SW 1271 (cell line): ENCODE measurements at places on chromosomes 1 and 21.

- DNase-seq: no peak
These were observed at the start of gene C1QC for GRCh38 chr1:22643381-22643780. C1QC (plus strand) TSS chr1:22643633; CDS start chr1:22644024, 391 bp downstream.

GRCh38 chr1:152182944-152183361, 23.9 kb upstream of the RPTN start:
- peak; percentile 54 for DNase-seq

- DNase-seq: no peak
These were observed 13.0 kb downstream of the PHGDH start for GRCh38 chr1:119724611-119725218.

- DNase-seq: no peak
These were observed 85.5 kb downstream of the RIPK4 start for GRCh38 chr21:41681348-41681801.

- DNase-seq: no peak
These were observed 23.2 kb downstream of the ITGB2 start for GRCh38 chr21:44897326-44898010.

GRCh38 chr1:3359351-3359750, 95.1 kb upstream of the ARHGEF16 start:
- DNase-seq: no peak

DNA sequence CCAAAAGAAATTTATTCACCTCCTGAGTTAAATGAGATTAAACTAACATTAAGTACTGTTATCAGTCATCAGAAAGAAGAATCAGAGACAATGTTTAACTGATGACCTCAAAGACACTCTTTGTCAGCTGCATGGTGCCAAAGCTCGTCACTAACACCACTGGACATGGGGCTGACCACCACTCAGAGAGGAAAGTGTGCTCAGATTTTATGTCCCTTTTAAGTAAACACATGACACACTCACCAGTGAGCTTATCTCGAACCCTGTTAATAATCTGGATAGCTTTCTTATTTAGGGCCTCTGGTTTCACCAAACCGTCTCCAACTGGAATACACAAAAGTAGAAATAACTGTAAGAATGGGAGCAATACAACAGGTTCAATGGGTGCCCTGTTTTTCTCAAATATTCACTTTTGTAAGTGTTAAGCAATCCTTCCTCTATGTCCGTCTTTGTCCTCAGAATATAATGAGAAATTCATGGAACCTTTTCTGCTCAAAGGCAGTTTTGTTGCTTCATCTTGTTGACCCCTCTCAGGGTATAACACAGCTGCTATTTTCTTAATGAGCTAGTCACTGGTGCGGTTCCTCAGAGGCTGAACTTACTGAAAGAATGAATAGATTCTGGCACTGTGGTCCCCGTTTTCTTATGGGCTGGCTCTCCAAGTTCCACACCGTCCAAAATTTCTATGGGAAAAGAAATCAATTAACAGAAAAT, 9.5 kb upstream of the EXOSC10 start:
- no peak for DNase-seq

DNA sequence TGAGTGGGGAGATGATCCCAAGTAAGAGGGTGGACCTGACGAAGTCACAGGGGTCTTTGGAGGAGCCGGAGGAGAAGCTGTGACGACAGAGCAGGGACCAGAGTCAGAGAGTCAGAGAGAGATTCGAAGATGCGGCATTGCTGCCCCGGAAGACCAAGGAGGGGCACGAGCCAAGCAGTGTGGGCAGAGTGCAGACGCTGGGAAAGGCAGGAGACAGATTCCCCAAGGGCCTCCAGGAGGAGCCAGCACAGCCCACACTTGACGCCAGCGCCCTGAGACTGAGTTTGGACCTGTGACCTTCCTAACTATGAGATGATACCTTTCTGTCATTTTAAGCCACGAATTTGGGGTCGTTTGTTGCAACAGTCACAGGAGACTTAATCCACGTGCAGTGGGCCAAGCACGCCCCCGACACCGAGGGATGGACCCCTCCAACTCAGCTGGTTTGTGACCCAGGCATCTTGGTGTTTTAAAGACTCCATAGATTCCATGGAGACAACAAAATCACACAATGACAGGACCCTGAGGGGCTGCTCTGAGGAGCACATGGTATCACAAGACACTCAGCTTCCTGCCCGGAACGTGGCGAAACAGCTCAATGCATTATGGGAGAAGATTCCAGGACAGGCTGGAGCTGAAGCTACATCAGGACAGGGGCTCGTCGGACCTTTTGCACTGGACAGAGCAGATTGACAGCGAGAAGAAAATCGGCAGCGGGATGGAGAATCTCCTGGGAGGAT, 11.0 kb upstream of the TFF1 start:
- DNase-seq: no peak

- DNase-seq: no peak
These were observed 6.8 kb downstream of the TENT5C start for GRCh38 chr1:117612517-117613248.

DNA sequence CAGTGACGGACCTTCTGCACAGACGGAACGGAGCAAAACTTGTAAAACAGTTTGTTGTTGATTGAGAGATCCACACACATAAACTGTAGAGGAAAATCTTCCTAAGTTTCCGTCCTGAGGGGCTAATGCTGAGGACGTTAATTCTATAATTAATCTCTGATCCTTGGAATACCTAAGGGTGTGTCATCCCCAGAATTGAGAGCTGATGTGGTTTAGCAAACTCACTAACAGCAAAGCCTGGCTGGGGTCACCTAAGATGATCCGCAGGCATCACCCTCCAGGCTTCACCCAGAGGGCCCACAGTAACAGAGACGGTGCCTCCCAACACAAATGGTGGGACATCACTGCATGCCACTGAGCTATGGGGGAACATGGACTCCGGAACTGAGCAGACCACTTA, 97.5 kb downstream of the SMYD2 start:
- DNase-seq: no peak

DNA sequence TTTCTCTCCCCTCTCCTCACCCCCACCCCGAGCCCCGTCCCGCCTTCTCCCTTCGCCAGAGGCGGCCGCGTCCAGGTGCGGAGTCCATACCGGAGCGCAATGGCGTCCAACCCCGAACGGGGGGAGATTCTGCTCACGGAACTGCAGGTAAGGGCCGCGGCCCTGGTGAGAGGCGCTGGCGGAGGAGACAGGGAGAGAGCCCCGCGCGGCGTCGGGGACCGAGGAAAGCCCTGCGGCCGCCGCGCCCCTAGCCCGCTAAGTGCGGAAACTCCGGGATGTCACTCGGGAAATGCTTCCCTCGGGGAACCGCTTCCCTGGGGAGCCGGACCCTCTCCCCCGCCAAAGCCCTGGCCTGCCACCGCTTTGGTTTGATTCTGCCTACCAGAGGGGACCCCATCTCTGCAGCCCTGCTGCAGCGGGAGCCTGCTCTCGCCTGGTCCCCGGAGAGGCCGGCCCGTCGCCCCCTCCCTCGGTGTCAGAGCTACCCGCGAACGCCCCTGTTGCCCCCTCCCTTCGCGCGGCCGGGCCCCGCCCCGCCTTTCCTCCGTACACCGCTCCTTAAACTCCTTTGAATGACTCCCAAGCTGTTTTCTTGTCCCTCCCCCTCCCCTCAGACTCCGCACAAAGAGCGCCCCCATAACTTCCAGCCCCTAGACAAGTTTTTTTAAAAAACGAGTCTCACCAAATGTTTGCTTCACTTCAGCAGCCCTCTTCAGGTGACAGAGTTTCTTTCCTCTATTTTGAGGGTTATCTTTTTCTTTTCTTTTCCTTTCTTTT, 597 bp downstream of the PKN2 start:
- peak; percentile 20 for DNase-seq

DNA sequence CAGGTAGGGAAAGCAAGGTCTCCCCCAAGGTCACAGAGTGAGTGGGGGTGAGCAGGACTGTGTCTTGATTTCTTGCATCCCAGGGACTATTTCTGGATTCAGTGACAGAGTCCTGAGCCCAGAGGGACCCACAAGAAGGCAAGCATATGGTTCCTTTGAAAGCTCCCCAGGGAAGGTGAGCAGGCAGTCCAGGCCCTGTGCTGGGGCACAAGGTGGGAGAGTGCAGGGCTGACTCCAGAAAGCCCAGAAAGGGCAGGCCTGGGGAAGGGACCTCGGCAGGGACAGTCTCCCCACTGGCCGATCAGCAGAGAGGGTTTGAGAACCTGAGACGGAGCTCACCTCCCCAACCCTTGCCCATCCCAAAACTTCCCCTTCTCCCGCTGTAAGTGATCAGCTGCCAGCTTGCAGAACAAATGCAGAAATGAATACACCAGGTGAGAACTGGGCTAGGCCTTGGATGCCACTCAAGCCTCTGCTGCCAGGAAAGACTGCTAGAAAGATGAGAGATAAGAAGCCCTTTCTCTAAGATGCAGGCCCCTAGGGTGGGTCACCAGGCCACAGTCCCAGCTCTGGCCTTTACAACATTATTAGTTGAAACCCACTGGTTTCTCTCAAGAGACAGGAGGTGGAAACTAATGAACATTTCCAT, 121.0 kb downstream of the GLIS1 start:
- DNase-seq: no peak

DNA sequence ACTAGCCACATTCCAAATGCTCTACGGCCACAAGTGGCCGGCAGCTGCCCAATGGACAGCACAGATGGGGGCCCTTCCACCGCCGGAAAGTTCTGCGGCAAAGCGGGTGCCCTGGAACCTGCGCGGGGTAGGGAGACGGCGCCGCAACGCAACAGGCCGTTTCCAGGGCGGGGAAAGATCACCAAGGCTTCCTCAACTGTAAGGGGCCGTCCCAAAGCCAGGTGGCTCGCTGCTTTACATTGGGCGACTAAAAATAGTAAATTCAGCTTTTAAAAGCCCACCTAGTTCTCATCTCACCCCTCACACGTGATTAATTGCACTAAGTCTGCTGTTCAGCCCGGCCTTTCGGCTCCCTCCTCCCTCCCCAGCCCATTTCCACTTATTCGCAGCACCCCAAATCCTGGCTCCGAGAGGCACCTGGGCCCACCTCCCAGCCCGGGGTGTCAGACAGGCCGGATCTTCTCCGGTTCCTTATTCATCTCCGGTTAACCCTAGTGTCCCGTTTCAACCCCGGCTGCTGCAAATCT, 643 bp downstream of the CFAP298 start:
- DNase-seq: no peak

- DNase-seq: no peak
These were observed 80.5 kb upstream of the SOX13 start for GRCh38 chr1:203992440-203992839.

- no peak for DNase-seq
These were observed 22.4 kb upstream of the KIFAP3 start for GRCh38 chr1:170096806-170097340.

DNA sequence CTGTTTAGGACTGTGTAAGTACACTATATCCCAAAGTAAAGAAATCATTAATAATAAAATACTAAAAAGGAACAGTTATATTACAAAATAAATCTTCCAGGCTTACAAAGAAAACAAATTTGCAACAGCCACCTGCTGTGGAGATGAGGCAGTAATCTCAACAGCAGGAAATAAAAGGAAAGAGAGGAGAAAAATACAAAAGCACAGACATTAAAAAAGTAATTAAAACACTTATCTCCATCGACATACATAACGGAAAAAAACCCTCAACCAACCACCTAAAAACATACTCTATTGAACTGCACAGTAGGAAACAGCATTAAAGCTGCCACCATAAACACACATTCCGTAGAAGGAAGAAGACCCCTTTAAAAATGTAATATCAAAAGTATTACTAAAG, 317.6 kb downstream of the DPYD start:
- DNase-seq: no peak

GRCh38 chr1:235923466-235924021, 56.8 kb upstream of the LYST start:
- no peak for DNase-seq

- DNase-seq: no peak
These were observed 35.1 kb downstream of the ZNF281 start for GRCh38 chr1:200374569-200375295.

DNA sequence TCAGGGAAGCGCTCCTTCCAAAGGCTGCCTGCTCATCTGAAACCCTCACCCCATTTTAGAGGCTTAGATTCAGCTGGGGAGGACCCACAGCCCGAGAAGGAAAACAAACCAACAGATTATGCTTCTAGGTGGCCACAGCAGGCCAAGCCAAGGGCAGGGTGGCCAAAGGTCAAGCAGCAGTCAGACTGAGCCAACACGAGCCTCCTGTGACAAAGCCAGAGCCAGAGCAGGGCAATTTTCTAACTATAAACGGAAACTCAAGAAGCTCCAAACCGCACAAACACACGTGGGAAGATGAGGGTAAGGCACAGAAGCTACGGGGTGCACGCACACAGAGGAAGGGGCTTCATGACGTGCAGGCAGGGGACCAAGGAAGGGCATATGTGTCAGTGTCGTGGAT, 64.1 kb downstream of the PLEKHA6 start:
- no peak for DNase-seq

GRCh38 chr1:3119725-3120124, 50.7 kb downstream of the PRDM16 start:
- no peak for DNase-seq
